ENCODE measurements at places on chromosomes 7 and 10.

DNA sequence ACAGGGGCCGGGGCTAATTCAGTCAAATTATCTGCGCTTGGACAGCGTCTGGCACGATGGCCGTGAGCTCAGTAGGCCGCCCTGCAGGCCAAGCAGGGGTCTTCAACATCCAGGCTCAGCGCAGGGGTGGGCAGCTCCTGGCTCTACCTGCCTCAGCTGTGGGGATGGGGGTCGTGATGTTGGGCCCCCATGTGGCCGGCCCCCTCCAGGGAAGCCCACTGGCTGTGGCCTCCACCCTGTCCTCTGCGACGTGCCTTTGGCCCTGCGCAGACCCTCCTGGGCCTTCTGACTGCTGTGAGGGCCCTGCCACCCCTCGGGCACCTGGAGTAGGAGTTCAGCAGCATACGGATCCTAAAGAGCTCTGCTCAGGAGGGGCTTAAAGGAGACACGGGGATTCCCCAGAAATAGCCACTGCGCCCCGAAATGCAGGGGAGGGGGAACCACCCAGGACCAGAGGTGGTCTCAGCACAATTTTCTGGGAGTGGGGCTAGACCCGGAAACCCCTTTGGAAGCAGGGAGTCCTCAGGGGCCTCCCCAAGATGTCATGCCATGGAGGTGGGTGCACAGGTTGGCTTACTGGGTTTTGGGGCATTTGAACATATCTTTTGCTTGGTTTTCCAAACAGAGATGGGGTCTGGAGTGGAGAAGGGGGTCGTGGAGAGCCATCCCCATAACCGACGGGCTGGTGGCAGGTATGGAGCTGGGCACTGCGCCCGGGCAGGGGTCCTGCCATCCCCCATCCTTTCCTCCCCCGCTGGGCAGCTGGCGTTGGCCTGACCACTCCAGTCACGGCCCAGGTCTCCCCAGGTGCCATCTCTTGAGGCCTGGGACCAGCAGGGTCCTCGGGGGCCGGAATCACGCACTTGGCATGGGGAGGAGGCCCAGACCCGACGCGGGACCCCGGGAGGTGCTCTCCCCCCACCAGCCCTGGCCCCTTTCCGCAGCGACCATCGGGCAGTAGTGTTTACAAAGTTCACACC is 4.0 kb upstream of the ADAP1 start:
- DNase-seq: no peak

GRCh38 chr7:42103456-42103855 is 133.6 kb downstream of the GLI3 start:
- DNase-seq: no peak

DNA sequence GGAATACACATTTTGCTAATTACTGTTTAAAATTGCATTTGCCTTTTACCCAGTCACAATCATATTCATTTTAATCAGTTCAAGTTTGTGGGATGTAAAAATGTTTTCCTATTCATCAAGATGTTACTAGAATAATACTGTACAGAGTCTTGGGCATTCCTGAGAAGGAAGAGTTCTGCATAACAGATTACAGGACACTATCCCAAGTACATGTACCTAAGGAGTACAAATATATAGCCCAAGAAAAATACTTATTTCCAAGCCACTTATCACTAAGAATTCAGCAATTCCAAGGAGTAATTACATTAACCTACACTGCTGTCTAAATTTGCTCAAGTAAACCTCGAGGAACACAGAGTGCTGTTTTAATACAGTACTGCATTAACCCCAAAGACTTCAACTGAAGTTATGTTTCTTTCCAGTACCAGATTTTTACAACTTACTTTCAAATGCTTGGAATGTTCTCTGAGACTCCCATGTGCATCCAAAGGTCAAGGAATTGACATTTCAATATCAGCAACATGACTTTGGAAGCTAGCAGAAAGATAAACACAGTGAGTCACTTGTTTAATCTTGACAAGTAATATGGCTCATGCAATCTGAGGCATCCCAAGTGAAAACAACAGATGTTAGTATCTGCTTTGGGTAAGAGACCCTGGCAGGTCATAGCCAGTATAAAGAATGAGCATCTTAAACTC is 125.4 kb upstream of the BET1 start:
- peak; percentile 14 for DNase-seq

GRCh38 chr10:96292971-96293920 is 11.0 kb upstream of the DNTT start:
- peak; percentile 21 for DNase-seq

- no peak for DNase-seq
These were observed 154.5 kb downstream of the WDR37 start for GRCh38 chr10:1210667-1211066.

- peak; percentile 3 for DNase-seq
These were observed 23.2 kb downstream of the DPCD start for GRCh38 chr10:101611096-101611905.

DNA sequence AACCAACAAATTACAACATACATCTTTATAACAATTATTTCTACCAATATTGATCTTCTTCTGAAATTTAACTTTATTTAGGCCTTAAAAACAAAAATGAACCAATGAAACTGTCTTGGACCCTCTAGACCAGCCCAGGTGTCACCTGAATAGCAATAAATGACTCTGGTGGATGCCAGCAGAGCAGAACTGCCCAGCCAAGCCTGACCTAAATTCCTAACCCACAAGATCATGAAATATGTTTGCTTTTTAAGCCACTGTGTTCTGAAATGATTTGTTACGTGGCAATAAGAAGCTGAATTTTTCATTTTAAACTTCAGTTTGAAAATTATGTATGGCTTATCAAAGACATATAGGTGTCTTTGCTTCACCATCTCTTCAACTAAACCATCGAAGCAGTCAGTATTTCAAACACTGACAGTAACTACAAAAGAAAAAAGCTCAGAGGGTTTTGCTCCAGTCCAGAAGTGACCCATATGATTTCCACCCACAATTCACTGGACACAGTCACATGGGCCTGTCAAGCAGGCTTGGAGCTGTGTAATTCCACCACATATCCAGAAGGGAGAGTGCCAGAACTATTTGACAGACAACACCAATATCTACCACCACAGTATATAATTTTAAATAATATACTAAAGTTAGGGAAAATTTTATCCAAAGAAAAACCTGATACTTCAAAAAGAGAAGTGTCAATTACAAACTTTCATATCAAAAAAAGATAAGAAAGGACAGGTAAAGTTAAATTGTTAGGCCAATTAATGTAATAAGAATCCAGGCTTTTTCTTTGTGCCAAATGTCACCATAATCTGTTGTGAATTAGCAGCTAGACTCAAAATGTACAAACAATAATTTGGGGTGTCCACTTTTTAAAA is 94.5 kb downstream of the KMT2C start:
- peak; percentile 64 for DNase-seq

DNA sequence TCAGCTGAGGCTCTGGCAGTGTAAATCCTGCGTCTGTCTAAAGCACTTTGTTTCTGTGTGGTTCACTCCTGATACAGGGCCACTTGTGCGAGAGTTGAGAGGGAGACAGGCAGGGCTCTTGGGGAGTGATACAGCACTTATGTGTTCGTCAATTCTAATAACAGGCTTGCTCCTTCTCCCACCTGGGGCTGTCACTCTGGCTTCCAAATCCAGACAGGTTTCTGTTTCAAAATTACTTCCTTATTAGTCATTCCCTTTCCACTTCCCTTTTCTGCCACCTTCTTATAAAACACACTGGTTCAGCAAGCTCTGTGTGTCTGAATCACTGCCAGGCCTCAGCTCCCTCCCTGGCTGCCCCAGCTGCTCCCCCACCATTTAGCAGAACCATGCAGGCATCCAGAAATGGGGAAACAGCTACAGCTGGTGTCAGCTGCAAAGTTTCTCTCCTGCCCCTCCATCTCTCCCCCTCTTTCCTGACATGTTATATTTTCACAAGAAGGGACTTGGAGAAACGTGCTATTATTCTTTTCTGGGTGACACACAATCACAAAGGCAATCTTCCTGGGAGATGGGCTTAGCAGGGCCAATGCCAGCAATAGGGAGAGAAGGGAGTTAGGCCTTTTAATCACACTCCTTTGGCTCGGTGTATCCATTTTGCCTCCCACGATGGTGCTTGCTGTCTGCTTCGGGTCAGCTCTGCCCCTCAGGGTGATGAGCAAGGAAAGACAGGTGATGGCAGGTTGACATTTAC is 58.4 kb upstream of the ZNRF2 start:
- DNase-seq: peak; percentile 94

DNA sequence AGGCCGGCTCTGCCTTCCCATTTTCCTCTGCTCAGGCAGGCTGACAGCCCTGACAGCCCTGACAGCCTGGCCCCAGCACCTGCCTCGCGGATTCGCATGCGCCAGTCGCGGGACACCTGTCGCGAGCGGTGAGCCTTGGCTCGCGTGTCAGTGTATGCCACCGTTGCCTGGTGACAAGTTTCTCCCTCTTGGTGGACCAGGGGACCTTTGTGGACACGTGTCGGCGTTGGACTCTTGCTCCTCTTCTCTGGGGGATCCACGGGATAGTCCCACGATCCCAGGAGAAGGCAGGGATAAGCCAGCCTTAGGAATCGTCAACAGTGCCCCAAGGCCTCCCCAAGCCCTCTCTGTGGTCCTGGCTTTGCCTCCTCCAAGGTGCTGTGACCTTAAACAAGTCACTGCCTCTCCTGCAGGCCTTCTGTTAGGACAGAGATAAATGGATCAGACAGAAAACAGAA is 18.1 kb upstream of the ZNF273 start:
- DNase-seq: no peak

GRCh38 chr7:145497911-145498525 is 618.6 kb upstream of the CNTNAP2 start:
- DNase-seq: no peak

GRCh38 chr10:114043532-114044246 is at the start of gene ADRB1:
ADRB1 (plus strand) TSS chr10:114043866; CDS start chr10:114044133, 267 bp downstream.
- DNase-seq: peak; percentile 90

- no peak for DNase-seq
These were observed 148.7 kb upstream of the LYZL1 start for GRCh38 chr10:29140151-29140550.

GRCh38 chr7:120436487-120437060 is 163.6 kb downstream of the KCND2 start:
- peak; percentile 20 for DNase-seq

- DNase-seq: no peak
These were observed 75.6 kb downstream of the MYOF start for GRCh38 chr10:93406364-93407145.

DNA sequence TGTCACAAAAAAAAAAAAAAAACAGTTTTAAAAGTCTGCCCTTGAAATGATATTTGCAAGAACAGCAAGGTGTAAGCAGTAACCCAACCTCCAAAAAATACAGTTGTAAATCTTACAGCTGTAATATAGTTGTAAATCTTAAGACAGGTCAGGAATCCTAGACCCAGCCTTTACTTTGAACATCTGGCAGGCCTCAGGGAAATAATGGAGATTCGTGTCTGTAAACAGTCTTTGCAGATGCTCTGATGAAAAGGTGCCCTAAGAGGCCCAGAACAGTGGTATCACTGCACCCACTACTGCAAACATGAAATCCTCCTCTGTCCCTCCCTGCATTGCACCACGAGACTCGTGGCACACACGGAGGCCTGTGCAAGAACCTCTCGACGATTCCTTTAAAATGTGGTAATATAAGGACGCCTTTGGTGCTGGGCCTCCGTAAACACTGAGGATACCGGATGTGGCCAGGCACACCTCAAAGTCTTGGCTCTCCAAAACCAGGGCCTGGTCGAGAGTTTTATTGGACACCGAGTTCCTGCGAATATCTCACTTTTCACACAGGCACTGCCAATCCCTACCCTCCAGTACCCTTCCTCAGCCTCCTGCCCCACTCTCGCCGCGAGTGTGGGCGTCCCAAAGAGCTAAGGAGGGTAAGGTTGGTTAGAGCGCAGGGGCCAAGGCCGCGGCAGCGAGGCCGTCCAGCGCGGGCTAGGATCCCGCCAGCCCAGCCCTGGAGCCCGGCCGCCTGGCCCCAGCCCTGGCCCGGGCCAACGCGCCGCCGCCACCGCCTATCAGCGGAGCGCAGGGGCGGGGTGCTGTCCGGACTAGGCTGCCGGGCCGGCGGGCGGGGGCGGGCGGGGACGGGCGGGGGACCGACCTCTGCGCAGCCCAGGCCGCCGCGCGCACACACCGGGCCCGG is at the start of gene REEP3:
Gene REEP3, plus strand, starts transcription at position 902 of the 916 bp plus-strand sequence. CDS start 145 bp downstream, outside the sequence.
- peak; percentile 75 for DNase-seq

DNA sequence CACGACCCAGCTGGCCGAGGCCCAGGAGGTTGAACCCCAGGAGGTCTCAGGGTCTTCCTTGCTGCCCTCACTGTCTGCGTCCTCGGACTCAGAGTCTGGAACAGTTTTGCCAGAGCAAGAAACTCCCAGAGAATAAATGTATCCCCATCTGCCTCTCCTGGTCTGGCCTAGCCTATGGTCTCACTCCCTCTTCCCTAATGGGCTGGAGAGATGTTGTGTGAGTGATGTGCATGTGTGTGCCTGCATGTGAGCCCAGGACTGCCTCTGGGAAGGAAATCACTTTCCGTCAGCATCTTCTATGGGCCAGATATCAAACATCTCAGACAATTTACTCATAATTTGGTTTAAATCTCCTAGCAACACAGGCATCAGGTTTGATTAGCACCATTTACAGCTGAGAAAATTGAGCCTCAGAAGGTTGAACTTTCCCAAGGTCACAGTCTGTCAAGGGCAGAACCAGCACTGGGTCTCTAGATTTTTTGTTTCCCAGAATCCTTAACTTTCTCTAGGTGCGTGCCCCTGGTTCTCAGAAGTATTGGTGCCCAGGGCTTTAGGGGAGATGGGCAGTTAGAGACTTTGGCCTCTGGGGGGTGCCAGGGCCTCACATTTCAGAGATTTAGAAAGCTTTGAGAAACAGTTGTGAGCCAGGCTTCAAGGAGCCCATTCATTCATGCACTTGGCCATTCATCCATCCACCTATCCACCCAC is 4.9 kb downstream of the TMEM270 start:
- DNase-seq: peak; percentile 69

All from NCI-H69 (cell line).